ENCODE measurements at places on chromosomes 7 and 10.
A peak's percentile ranks its signal among the peaks of the same experiment; 100 is the strongest.

DNA sequence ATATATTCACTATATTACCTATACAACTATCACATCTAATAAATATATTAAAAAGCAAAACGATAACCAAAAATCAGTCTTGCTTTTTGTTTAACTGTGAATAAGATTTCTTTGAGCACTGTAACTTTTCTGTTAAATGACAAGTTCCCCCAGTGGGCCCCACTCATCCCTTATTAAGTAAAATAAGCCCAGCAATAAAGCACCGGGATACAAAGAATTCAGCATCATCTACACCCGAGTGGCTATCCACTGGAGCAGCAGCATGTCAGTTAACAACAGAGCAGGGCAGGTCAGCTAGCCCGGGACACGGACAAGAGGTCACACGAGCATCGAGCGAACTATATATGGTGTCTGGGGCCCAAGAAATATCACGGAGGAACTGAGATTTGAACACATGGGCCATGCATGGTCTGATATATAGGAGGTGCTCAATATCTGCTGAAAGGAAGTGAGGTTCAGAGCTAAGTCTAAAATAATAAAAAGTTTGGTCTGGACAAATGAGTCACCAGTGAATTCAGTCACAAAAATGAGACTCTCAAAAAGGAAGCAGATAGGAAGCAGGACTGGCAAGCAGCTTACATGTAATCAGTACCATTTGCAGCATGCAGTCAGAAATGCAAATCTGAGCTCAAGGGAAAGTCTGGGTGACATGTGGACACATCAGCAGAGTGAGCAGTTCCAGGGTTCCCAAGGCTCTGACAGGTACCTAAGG is 4.1 kb downstream of the ERCC6 start:
- DNase-seq: no peak

DNA sequence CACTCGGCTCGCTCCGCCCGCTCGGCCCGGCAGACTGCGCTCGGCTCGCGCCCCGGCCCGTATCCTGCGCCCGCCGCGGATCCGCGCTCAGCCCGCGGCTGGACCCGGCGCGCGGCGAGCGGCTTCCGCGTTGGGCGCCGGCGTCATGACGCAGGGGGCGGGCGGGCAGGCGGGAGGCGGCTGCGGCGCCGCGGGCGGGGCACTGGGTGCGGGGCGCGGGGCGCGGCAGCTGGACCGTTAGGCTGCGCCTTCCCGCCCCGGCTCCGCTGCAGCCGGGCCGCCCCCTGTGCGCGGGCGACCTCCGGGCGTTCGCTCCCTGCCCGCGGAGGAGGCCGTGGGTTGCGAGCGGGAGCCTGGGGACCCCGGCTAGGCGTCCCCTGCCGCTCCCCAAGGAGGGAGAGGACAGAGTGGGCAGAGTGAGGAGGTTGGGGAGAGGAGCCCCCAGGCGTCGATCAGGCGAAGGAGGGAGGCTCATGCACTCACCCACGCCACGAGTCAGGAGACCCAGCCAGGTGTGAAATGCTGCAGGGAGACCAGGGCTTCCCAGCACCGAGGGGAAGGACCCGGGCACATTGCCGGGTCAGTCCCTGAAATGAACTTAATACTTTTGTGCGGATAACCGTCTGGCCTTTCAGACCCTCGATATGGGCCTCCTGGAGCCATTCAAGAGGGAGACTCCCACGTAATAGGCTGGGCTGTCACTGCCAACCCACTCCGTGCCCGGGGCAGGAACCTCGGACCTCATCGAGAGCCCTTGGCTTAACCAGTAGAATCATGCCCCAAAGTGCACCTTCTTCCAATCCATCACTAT is at the start of gene PIP4K2A:
TSS of gene PIP4K2A (minus strand) at position 100 of the 811 bp plus-strand sequence. CDS start 252 bp downstream, outside the sequence.
- peak; percentile 75 for DNase-seq

GRCh38 chr10:52566471-52567246 is 205.9 kb downstream of the MBL2 start:
- no peak for DNase-seq

DNA sequence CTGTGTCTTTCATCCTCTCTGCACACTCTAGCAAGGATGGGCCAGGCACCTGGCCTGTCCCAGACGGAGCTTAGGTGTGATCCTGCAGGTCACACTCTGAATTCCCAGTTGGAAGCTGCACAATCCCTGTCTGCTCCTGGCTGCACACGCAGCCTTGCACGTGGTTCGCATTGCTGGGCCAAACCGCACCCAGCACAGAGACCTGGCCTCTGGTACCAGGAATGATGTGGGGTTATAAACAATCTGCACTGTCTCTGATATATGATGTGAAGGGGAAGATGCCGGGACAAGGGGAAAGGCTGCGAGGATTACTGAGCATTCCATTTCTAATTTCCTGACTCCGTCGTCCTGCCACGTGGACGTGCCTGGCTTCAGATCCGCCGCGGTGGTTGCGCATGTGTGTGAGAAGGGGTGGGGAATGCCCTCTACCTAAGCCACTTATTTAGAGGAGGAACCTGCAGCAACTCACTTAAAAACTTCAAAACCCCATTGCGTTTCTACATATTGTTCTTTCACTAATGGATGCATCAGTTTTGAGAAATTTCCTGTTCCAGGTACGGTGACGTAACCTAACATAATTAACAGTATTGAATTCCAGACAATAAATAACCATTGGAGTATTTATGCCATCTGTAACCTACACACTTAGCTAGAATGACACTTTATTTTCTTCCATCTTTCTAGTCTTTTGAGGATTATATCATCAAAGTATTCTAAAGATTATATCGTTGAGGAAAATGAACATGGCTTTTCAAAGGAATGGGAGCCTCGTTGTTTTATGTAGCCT is 559.7 kb upstream of the MGMT start:
- DNase-seq: no peak

DNA sequence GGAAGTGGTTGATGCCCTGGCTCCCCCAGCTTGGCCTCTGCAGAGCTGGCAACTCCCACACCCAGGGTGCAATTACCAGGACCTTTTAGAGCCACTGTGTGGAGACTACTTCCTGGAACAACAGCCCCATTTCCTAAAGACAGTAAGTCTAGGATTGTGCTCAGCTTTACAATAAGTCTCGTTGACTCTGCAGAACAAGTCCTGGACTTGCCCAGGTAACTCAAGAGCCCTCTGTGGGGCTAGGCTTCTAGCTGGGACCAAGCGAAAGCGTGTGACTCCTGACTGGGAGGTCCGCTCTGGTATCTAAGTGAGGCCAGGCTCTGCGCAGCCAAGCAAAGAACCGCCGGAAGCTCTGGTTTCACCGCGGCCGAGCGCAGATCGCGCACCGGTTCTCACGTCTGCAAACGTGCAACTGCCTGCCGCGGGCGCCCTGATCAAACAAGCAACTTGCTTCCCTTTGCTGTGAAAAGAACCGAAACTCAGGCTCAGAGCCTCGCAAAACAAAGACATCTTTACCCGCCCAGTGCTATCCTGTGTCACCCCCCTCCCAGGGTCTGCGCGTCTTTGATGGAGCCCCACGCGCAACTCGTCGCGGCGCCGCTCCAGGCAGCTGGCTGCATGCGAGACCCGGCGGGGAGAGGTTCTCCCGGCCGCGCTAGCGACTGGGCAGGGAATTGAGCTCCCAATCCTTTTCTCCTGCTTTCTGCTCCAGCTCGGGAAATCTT is 4.4 kb upstream of the PDLIM1 start:
- peak; percentile 60 for DNase-seq

GRCh38 chr7:104414216-104414615 is 85.8 kb downstream of the LHFPL3 start:
- no peak for DNase-seq

- DNase-seq: no peak
Observed at GRCh38 chr10:113735913-113736312, 15.6 kb upstream of the PLEKHS1 start.

DNA sequence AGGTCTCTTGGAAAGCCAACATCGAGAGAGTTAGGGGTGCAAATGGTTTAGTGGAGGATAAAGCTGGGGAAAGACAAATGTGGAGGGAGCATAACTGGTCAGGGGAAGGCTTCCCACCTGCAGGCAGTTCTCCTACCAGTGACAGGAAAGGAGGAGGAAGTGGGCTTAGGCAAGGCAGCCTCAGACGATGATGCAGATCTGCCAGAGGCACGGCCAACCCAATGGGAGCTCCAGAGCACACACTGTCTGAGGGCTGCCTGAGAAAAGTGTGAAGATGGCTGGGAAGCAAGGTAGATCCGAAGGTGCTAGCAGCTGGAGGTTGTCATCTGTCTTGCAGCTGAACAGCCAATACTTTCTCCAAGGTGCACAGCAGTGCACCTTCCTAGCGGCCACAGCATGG is 178.8 kb downstream of the C7orf25 start:
- no peak for DNase-seq

GRCh38 chr10:7301006-7301778 is 109.6 kb downstream of the SFMBT2 start:
- no peak for DNase-seq

DNA sequence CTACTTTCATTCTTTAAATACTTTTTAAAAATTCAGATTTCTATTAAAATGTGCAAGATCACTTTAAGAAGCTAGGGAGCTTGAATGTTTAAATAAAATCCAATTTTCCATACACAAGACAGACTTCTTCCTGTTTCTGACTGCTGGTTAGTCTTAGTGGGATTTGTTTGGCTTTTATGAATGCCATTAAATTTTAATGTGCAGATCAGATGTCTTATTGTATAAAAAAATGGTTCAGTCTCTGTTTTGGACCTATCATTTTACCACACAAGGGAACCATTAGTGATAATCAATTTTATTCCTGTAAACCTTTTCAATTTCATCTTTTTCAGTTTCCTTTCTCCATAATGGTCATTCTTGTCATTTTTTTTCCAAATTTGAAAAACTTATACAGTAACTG is 63.2 kb downstream of the VCL start:
- DNase-seq: no peak

- DNase-seq: no peak
Observed at GRCh38 chr10:89053555-89053954, 63.0 kb downstream of the FAS start.

DNA sequence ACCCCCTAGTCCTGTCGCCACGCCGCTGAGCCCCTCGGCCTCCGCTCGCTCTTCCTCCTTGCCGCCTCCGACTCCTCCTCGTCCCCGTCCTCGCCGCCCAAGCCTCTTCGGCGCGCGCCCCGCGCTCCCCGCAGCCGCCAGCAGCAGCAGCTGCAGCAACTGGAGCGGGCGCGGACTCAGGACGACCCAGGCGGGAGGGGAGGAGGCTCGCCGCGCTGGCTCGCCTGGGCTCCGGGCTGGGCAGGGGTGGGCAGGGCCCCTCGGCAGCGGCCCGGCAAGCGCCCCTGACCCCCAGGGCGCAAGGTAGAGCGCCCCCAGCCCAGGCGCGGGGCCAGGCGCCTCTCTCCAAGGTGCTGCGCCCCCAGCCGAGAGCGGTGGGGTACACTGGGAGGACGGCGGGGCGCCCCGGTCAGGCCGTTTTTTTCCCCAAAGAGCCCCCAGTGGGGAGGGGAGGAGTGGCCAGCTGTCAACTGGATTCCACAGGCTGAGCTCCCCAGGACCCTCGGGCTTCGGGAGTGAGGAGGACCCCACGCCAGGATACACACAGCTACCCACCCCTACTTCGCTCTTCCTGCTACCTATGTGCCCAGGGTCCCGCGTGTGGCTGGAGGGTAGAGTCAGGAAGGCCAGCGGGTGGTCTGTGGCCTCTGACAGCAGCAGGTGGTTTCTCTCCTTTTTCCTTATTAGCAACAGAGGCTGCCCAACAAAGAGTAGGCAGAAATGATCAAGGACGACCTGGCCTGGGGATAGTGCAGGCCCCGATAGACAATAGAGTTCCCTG is 903 bp upstream of the KCNMA1 start:
- no peak for DNase-seq

- DNase-seq: no peak
Observed at GRCh38 chr7:111394891-111395290, 167.4 kb downstream of the IMMP2L start.

DNA sequence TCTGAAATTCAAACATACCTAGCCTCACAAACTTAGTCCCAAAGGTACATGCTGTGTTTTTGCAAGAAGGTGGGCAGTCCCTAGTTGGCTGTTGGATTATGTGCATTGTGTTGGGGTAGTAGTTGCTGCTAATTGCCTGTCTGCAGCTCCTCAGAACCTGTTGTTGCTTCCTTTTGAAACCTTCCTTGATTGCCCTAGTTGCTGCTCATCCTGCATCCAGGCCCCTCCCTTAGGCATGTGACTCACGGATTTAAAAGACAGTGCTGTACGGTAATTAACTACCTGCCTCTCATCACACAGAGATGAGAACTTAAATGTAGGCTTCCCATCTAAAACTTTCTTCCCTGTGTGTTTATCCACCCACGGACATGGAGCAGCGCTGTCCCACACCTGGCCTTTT is 67.7 kb downstream of the BMPR1A start:
- DNase-seq: no peak

- no peak for DNase-seq
Observed at GRCh38 chr10:89959433-89960110, 258.2 kb downstream of the KIF20B start.

DNA sequence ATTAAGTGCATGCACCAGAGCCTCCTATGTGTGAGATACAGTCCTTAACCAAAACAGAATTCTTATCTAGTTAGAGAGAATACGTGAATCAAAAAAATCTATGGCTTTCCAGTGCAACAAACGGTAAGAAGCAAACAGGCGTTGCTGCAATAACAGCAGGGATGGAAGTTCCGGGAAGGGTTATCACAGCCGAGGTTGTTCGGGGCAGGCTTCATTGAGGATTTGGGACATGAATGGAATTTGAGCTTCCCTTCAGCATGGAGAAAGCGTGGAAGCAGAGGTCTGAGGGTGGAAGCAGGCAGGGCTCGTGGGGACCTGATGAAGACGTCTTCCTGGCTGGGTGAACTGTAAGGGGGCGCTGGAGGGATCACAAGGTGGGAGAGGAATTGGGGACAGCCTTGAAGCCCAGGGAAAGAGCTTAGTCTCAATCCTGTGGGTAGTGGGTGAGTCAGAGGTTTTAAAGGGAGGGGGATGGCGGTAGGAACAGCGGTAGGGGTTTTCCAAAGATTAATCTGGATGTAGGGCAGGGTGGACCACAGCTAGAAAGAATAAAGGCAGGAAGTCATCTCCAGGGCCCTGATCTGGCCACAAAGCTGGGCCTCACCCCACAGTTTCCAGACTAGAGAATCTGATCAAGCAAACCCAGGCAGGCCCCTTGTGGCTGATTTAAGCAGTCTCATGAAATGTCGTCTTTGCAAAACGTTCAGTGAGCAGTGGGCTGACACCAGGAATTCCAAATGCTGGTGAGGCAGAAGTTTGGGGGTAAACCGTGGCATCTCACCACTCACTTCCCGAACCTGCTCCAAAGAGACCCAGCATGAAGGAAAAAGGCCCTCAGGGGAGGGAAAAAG is 65.1 kb downstream of the CALML3 start:
- DNase-seq: no peak

GRCh38 chr10:123462756-123463155 is 203.4 kb upstream of the GPR26 start:
- DNase-seq: no peak
